ENCODE measurements at places on chromosomes 4 and X.
A peak's percentile ranks its signal among the peaks of the same experiment; 100 is the strongest.

DNA sequence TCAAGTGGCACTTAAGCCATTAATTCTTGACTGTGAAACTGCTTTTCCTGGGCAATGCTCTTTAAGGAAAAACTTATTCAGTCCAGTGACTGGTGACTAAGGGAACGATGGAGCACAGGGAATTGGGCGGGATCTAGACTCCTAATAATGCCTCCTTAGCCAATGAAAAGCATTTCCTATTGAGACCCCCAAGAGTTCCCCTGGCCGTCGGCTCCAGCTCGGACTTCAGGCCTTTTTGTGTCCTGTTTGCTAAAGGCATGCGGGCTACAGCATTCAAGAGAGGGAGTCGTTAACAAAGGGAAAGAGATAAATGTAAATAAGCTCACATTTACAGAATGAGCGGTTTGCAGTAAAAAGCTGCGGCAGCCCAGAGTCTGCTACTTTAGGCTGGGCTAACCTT is at the start of gene LPAR4:
LPAR4 (plus strand) TSS at position 232 of the 400 bp plus-strand sequence. CDS start 7,150 bp downstream, outside the sequence.
- no peak for DNase-seq

DNA sequence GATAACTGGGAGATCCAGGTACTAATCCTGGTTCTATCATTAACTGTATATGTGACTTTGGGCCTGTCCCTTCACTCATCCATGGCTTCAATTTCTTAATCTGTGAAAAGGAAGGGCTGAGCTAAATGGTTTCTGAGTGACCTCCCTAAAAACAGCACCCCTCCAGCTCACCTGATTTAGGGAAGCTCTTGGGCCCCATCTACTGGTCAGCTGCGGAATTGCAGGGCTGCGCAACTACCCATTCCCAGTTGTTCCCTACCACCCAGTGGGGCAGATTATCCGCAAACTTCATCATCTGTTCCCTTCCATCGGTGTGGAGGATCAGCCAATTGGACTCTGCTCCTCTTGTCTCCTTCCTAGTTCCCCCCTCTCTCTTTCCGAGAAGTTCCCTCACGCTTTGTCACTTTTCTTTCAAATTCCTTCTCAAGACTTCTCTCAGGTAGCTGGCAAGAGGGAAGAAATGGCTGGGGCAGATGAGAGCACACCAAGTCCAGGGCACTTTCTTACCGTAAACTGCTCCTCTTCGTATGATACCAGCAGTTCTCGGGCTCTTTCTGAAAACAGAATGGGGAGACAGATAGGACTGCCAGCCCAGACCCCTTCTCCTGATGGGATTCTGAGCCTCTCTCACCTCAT is 5.8 kb downstream of the LAS1L start:
- peak; percentile 51 for DNase-seq

DNA sequence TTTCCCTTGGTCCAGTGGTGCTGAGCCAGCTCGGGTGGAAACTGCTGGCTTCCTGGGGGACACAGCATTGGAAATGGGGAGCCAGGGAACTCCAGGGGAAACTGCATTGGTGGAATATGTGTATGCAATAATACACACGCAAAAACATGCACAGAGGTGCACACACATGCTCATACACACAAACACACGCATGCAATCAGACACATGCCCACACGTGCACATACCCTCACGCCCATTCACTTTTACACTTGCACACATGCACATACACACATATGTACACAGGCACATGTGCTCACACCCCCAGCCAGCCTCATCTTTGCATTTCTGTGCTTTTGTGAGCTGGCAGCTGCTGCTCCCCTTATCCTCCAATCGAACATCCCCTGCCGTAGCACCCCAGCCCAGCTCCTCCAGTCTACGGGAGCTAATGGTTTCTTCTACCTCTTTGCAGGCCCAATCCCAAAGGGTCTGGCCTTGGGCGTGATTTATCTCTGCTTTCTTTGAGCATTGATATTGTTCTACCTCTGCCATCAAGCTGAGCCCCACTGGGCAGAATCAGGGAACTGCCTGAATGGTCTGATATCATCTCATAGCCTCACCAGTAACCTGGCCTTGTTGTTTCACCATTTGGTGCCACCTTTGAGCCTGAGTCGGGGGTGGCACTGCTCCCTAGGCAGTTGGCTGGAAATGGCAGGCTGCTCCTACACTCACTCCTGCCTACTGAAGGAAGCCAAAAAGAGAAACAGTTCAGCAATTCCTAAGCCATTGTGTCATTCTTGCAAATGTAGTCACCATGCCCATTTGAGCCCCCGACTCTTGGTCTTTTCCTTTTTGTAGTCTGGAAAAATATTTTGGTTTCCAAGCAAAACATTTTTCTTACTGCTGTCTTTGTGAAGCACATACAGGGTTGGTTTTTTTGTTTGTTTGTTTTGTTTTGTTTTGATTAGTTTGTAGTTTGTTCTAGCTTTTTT is 104.4 kb upstream of the MAMLD1 start:
- no peak for DNase-seq

GRCh38 chrX:147322496-147322895 is 508.0 kb upstream of the CXorf51A start:
- DNase-seq: no peak

GRCh38 chr4:93065790-93066189 is 762.0 kb downstream of the GRID2 start:
- DNase-seq: no peak

DNA sequence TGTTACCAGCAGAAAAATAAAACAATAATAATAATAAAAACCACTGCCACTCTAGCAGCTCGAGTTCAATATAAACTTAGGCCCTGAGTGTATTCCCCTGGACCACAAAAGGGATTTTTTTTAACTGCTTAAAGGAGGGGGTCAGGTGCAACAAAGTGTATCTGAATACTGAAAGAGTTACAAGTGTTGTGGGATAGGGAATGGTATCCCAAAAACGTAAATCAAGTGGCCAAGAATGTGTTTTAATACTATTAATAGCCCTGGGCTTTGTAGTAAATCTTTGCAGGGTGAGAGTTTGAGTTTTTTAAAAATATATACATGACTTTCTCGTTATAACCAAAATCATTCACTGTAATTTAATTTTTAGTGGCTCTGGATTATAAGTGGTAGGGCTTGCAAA is 860.1 kb upstream of the INTU start:
- no peak for DNase-seq

DNA sequence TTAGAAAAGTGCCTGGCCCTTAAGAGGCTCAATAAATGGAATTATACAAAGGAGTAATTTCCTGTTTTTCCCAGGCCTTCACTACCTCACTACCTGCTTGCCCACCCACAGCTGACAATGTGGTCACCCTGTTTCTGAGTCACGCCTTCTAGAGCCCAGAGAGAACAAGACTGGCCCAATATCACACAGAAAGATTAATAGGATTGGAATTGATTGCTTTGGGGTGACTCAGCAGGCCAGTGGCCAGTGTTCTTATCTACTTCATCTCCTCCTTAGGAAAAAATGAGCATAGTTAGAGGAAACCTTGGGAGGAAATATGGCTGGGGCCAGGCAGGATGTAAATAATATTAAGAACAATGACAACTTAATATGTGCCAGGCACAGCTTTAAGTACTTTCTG is 4.5 kb upstream of the FGF16 start:
- no peak for DNase-seq

GRCh38 chrX:131747173-131747572 is 203.3 kb downstream of the OR13H1 start:
- no peak for DNase-seq

- DNase-seq: no peak
Observed at GRCh38 chrX:136666088-136666487, 18.1 kb downstream of the CD40LG start.

- DNase-seq: no peak
Observed at GRCh38 chrX:9642270-9642995, 123.2 kb downstream of the GPR143 start.

- no peak for DNase-seq
Observed at GRCh38 chr4:85106166-85106565, 139.7 kb upstream of the WDFY3 start.

GRCh38 chr4:96093563-96093962 is 253.7 kb downstream of the PDHA2 start:
- no peak for DNase-seq

DNA sequence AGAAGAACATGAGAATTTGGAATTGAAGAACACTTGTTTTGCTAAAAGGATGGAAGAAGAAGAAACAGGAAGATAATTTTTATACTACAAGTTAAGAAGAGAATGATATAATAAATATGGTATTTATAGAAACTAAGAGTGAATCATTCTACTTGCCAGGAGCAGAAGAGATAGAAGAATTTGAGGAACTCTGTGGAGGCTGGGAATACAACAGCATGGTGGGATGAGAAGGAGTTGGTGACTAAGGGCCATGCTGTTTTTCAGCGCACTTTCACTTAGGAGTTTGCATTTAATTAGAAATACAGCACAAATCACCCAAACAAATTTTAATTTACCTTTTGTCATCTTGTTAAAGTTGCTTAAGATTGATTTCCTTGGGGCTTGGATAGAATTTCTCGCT is 20.5 kb downstream of the HADH start:
- DNase-seq: no peak

DNA sequence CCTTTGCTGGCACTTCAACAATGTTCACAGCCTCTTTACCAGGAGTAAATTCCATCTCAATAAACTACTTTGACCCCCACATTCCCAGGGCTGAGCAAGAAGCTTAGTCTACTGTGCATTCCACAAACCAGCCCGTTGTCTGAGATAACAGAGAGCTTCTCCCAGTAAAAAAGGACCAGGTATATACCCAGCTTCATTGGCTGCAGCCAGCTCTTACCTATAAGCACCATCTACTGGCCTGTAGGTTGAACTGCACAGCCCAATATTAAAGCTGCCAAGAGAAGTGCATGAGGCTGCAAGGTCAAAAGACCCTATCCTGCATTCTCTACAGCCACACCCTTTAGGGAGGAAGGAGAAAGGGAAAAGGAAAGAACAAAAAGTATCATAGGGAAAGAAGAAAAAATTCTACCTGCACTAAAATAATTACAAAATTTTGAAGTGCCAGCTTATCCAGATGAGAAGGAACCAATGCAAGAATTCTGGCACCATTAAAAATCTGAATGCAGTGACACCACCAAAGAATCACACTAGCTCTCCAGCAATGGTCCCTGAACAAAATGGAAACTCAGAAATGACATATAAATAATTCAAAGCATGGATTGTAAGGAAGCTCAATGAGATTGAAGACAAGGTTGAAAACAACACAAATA is 45.7 kb upstream of the INTU start:
- no peak for DNase-seq

DNA sequence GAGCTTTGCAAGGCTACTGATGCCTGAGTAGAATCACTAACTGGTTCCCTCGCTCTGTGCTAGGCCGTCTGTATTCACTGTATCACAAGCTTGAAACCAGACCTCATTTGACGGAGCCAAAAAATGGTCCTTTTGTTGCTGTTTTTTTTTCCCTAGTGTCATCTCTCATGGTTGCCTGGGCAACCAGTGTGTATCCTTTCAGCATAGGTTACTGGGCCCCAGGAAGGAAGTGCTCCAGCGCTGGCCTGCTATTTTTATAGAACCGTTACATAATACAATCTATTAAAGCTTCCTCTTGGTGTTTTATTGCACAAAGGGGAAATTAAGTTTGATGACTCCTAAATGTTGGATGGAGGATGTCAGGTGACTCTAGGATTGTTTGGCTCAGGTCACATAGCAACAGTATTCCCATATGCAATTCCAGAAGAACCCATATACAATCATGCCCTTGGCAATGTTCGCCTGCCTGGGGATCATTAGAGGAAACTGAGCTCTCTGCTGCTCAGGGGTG is 220.4 kb downstream of the SPRY1 start:
- DNase-seq: peak; percentile 2

DNA sequence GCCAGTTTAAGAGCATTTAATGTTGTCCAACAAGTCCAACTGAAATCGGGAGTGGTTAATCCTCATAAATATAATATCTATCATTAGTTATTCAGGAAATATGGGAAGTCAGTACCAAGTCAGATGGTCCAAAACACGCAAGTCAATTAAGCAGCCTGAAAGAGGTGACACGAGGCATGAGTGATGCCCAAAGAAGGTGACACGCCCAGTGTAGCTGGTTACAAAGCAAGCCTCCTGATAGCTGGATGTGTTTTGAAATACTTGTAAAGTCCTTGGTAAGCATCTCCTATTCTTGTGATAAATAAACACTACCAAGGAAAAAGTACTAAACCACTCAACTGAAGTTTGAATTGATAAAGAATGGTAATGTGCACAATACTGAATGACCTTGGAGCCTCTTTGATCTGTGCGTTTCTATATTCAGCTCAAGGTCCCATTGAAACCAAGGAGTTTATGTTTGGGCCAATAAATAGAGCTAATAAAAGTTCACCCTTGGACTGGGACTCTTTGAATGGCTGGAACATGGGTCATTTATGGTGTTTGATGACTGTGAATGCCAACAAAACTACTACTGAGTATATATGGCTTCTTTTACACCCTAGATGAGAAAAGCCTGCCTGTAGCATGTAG is 93.2 kb upstream of the KLF3 start:
- no peak for DNase-seq

DNA sequence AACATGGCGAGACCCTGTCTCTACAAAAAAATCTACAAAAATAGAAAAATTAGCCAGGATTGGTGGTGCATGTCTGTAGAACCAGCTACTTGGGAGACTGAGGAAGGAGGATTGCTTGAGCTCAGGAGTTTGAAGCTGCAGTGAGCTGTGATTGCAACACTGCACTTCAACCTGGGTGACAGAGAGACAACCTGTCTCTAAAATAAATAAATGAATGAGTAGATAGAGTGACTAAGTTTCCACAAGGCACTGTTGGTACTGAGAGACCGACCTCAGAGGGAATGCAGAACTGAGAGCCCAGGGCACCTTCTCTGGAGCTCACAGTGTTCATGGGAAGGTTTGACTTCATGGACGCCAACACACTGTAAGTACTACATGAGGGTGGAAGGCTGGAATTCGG is 26.7 kb upstream of the ARSD start:
- no peak for DNase-seq

- no peak for DNase-seq
Observed at GRCh38 chr4:181982856-181983255, 260.3 kb upstream of the TENM3 start.

- DNase-seq: no peak
Observed at GRCh38 chr4:154009191-154009590, 220.3 kb upstream of the SFRP2 start.

GRCh38 chr4:153261914-153262313 is 57.7 kb downstream of the TRIM2 start:
- no peak for DNase-seq
